ENCODE measurements at places on chromosomes 3 and 15.

- no peak for DNase-seq
Measured at GRCh38 chr3:30686799-30687198, 80.4 kb downstream of the TGFBR2 start.

GRCh38 chr3:8482960-8483665 is 18.5 kb upstream of the LMCD1 start:
- no peak for DNase-seq

DNA sequence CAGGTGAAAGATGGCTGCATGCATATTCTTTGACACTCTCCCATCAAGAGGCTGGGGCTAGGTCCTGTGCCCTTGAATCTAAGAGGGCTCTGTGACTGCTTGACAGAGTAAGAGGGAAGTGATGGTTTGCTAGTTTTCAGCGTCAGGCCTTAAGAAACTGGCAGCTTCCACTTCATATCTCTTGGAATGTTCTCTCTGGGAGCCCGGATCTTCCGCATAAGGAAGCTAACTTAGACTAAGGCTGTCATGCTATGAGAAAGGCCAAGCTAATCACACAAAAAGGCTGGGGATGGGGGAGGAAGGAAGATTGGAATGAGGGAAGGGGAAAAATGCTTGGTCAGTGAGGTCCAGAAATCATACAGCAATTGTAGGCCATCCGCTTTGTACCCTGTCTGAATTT is 50.0 kb downstream of the MB21D2 start:
- DNase-seq = no peak

- no peak for DNase-seq
Measured at GRCh38 chr3:69343875-69344274, 42.0 kb downstream of the FRMD4B start.

- no peak for DNase-seq
Measured at GRCh38 chr3:134236505-134237170, 14.0 kb downstream of the RYK start.

DNA sequence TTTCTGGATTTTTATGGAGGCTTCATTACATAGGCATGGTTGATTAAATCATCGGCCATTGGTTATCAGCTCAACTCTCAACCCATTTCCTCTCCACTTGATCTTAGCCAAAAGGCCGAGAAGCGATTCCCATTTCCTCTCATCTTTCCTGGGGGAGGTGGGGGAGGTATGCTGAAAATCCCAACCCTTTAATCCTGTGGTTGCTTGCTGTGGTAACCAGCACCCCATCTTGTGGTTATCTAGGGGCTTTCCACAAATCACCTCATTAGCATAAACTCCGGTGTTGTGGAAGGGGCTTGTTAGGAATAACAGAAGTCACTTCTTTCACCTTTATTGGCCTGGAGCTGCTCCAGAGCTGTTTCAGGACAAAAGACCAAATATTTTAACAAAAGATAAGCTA is 20.9 kb downstream of the PDE8A start:
- no peak for DNase-seq

- DNase-seq = no peak
Measured at GRCh38 chr15:82178061-82178460, 84.5 kb downstream of the EFL1 start.

DNA sequence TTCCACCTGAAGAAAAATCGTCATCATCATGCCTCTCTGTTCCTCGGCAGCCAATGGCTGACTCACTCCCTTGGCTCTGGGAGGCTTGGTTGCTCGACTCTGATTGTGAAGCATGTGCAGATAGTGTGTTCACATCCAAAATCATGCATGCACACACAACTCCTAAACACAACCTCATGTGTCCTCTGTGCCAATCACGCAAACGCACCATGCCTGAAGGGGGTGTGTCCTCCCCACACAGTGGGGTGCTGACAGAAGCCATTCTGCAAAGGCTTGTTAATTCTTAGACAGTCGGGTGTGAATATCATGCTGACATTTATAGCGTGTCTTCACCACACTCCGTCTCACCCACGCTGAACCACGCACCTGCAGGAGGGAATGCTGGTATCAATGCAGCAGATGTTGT is 11.4 kb upstream of the CCDC174 start:
- no peak for DNase-seq

DNA sequence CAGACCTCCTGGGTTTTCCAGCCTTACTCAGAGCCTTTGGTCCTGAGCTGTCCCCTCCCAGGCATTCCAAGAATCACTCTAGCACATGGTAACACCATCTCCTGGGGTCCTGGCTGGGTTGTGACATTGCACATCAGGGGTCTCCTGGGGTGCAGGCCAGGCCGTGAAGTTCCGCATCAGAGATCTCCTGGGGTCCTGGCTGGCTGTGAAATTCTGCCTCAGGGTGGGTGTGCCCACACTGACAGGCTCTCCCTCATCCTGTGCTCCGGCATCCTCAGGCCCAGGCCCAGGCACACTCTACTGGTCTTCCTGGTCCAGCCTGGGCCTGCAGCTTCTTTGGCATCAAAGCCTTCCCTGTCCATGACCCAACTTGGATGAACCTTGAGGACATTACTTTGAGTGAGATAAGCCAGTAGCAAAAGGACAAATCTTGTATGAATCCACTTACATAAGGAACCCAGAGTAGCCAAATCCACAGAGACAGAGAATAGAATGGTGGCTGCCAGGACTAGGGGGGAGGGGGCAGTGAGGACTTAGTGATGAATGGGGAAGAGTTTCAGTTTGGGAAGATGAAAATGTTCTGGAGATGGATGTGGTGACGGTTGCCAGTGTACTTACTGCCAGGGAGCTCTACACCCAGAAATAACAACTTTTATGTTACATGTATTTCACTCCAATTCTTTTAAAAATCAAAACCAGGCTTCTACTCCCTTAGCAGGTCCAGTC is 49.1 kb upstream of the KLF13 start:
- DNase-seq = no peak

- no peak for DNase-seq
Measured at GRCh38 chr15:75123395-75123794, 78.3 kb upstream of the C15orf39 start.

- DNase-seq = no peak
Measured at GRCh38 chr15:57223887-57224286, 152.4 kb upstream of the CGNL1 start.

GRCh38 chr15:26160343-26160742 is 297.2 kb upstream of the ATP10A start:
- DNase-seq = no peak

DNA sequence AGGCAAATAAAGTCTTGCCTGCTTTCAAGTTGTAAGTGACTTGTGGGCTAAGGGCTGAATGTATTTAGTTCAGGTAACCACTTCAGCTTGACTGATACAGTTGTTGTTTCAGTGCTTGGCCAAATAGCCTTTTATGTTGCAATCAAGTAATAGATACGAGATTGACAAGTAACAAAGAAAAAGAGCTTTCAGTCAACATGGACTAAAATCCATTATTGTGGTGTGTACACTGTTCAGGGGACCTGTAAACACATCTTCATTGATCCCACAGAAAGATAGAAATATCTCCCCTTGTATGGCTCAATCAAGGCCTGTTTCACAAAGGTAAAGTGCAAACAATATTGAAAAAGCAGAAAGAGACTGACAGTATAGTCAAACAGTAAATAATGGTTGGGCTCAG is 224.8 kb upstream of the TMCO5A start:
- no peak for DNase-seq

GRCh38 chr3:180252683-180253082 is 215.9 kb upstream of the PEX5L start:
- no peak for DNase-seq

DNA sequence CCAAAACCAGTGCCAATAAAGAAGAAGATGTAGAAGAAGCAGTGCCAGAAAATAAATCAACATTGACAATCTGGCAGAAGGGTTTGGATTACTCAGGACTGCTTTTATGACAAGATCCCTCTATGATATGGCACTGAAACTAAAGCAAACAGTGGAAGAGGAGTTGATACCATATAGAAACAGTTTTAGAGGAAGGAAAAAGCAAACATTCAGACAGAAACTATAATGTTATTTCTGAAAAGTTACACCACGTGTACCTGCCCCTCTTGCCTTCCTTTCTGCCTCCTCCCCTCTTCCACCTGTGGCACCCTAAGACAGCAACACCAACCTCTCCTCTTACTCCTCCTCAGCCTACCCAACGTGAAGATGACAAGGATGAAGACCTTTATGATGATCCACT is 63.0 kb downstream of the SFMBT1 start:
- DNase-seq = no peak

DNA sequence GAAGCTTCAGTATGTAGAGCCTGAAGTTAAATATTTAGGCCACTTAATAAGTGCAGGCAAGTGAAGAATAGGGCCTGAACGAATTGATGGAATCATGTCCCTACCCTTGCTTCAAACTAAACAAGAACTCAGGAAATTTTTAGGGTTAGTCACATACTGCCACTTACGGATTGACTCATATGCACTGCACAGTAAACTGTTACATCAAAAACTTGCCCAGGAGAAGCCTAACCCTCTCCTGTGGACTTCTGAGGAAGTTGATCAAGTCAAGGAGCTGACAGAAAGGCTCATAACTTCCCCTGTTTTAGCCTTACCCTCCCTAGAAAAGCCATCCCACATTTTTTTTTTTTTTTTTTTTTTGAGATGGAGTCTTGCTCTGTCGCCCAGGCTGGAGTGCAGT is 20.6 kb upstream of the KBTBD12 start:
- DNase-seq = no peak

DNA sequence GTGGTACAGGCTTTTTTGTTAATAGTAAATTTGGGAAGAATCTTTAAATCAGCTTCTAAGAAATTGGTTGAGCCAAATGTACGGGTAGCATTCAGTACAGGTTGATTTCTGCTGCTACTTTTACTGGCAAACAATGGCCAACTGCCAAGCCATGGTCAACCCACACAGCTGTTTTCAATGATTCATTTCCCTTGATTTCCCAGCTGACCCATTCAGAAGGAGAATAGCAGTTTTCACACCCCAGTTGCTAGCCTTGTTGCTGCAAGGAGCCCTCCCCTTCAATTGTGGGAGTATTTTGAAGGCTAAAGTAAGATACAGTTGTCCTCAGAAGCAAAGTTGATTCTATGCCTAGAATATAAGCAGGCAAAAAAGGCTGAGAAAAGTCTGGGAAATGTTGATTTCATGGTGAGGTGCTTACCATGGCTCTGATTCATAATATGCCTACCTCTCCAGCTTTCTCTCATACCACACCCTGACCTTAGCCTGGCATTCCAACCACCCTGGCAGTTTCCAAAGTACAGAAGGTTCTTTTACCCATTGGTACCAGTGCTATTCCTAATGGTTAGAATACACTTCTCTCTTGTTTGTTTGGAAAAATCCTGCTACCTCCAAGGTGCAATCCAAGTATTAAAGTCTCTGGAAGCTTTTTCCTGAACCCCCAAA is 320.3 kb upstream of the TGFBR2 start:
- DNase-seq = no peak

DNA sequence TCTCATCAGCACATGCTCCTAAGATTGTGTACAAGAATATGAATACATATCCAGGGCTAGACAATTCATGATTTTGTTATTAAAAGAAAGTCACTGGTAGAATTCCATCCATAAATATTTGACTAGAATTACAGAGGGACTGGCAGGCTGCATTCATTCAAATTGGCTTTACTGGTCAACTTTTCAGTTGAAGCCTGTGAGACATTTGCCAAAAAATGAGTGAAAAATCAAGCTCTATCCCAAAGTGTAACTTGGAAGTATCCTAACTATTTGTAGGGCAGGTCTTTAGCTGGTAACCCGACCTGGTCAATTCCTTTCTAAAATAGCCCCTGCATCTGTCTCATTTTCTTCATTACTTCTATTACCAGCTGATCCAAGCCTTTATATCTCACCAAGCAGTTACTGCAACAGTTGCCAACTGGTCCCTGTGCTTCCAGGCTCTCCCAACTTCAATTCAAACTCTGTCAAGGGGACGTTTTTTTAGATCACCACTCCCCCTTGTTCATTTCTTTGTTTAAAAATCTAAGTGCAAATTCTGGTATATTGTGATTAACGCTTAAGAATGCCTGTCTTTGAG is 173.1 kb upstream of the TBL1XR1 start:
- DNase-seq = no peak

DNA sequence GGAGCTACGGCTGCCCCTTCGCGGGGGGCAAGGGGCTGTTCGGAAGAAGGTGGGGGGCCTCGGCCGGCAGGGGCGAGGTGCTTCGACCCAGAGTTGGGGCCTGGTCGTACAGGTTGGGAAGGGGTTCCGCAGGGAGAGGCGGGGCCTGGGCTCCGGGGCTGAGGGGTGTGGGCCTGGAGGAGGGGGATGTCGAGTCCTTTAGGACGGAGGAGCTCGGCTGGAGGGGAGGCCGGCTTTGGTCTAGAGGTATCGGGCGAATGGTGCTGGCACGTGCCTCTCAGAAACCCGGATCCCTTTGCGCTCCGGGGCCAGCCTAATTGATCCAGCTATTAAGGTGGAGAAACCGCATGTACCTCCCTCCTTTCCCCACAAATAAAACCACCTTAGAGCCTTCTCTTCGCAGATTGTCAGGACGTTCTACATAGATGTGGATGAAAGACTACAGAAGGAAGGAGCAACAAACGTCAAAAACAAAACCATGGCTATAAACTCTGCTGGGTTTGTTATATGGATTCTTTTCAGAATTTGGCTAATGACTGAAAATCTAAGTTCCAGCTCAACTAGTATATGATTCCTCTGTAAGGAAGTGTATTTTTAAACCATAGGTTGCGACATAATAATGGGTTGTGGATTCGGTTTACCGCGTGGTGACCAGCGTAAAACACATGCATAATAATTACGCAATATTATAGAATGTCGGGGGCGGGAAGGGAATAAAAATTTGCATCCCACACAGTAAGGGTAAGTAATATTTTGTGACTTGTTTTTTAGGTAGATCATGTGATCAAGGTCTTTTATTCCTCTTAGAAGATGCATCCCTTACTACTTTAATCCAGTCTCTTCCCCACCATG is 644 bp upstream of the NGLY1 start:
- no peak for DNase-seq

GRCh38 chr15:90823455-90823974 is 44.9 kb upstream of the FURIN start:
- no peak for DNase-seq

DNA sequence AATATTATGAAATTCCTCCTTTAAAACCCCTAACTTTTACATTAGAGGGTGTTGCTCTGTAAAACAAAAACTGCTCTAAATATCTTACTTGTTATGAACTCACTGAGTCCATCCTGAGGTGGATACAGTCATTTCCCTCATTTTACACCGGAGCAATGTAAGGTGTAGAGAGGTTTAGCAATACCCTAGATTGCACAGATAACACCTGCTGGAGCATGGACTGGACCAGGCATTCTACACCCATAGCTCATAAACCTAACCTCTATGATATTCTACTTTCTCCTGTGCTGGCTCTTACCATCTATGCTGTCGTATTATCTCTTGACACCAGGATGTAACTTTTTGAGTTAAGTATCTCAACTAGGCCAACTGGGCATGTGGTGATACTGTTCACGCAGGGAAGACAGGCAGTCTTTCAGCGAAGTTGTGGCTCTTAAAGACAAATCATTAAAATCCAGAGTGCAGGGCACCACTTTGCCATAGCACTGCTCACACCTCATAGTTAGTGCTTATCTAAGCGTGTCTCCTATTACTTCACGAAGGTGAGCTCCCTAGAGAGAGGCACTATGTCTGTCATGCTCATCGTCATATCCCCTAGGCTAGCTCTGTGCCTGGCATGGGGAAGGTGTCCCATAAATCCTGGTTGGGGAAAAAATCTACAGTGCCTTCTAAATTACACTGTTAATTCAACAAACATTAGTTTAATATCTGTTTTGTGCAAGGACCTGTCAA is 100.1 kb upstream of the SLC2A2 start:
- no peak for DNase-seq

- DNase-seq = no peak
Measured at GRCh38 chr3:162218479-162218878, 721.9 kb downstream of the OTOL1 start.

GRCh38 chr3:12235691-12236090 is 53.2 kb upstream of the PPARG start:
- DNase-seq = no peak
